ENCODE measurements at places on chromosomes 4 and X.

DNA sequence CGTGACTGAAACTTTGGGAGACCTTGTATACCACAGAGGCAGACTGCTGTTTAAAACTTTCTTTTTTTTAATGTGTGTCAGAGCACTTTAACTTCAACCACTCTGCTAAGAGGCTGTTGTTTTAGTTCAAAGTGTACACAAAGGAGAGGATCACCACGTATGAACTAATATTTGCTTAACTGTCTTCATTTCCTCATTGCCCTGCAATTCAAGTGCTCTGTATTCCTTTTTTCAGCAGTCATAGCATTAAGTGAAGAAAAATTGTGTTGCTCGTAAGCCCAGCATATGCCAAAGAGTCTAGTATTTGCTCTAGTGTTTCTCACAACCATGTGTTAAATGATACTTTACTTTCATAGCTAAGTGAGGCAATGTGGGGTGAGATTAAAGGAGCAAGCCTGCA is 63.0 kb upstream of the HHIP start:
- no peak for DNase-seq

- DNase-seq = no peak
These were observed 257.5 kb upstream of the SLC7A11 start for GRCh38 chr4:138499627-138500026.

DNA sequence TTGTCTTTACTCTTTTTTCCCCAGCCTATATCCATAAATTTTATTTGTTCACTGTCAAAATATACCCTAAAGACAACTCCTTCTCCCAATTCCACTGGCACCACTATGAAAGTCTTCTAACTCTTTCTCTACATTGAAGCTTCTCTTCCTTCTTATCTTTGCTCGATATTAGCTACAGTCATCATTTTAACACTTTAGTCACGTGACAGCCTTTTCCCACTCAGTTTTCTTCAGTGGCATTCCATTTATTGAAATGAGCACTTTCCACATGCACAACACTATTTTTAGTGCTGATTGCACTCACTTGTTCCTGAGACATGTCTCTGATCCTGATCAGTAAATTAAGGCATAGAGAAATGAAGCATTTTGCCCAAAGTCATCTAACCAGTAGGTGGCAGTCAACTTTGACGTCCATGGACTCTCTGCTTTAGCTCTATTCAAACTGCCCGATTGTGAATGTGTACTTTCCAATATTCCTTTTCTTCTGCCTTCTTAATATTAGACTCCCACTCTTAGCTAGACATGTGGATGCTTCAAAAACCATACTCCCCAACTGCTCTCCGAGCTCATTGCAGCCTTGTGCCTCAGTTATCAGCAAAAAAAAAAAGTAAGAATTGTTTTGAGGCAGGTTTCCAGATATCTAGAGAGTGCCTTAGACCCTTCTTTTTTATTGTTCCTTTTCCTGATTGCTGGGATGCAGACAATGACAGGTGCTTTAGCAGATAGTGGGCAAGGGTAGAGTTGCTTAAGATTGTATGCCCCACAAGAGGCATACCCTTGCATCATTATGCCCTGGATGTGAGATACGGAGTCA is 394.4 kb upstream of the ADGRL3 start:
- DNase-seq = peak; percentile 52

GRCh38 chr4:118587116-118587831 is 97.9 kb upstream of the METTL14 start:
- DNase-seq = no peak

GRCh38 chrX:86809651-86810050 is 661.4 kb downstream of the DACH2 start:
- DNase-seq = no peak

DNA sequence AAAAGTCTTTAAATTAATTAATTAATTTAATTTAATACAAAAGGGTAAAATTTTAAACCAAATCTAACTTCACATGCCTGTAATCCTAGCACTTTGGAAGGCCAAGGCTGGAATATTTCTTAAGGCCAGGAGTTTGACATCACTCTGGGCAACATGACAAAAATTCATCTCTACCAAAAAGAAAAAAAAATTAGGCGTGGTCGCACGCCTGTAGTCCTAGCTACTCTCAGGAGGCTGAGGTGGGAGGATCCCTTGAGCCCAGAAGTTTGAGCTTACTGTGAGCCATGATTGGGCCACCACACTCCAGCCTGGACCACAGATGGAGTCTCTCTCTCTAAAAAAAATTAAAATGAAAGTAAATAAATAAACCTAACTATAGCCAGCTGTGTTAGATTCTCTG is 39.2 kb upstream of the ANTXR2 start:
- DNase-seq = no peak

DNA sequence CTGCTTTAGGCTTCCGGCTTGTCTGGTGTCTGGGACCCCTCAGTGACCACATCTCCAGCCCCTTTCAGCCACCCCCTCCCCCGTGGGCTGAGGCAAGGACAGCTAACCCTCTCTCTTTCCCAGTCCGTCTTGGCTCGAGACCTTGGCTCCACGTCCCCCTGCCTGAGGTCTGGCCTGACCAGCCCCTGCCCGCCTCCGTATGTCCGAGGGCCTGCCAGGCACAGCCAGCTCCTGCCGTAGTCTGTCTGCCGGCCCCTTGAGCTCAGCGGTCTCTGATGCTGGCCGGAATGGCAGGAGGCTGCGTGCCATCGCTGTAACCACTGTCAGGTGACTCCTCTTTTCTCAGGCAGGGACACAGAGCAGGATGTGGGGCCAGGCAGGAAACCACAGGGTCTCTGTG is 73.3 kb upstream of the LRPAP1 start:
- no peak for DNase-seq

DNA sequence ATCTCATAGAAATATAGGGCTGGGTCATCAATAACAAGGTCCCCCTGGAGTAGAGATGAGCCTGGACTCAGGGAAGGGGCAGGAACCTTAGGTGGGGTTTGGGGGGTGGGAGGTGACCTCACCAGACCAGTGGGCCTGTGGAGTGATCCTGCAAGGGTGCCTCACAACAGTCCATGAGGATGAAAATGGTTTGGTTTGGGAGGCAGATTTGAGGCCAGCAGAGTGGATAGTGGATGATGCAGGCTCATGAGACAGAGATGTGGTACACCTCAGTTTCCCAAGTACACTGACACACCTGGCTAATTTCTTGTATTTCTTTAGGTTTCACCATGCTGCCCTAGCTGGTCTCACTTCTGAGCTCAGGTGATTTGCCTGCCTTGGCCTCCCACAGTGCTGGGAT is 18.1 kb upstream of the TRIM60 start:
- no peak for DNase-seq
